Ascending aorta (tissue), 2 donors: ENCODE measurements at places on chromosomes 2 and 18. TPM values are rescaled to one million over a fixed set of nuclear protein-coding genes. Genes with fewer than 3 reads are reported as not detected.

- no peak for DNase-seq
Measured at GRCh38 chr2:164662066-164662465, 40.8 kb upstream of the GRB14 start.

The FHOD3 gene
- 12.7 TPM for total RNA-seq

- DNase-seq = no peak
Measured at GRCh38 chr2:195477996-195478382, 179.0 kb upstream of the SLC39A10 start.

The AQP12B gene
- total RNA-seq = not detected

DNA sequence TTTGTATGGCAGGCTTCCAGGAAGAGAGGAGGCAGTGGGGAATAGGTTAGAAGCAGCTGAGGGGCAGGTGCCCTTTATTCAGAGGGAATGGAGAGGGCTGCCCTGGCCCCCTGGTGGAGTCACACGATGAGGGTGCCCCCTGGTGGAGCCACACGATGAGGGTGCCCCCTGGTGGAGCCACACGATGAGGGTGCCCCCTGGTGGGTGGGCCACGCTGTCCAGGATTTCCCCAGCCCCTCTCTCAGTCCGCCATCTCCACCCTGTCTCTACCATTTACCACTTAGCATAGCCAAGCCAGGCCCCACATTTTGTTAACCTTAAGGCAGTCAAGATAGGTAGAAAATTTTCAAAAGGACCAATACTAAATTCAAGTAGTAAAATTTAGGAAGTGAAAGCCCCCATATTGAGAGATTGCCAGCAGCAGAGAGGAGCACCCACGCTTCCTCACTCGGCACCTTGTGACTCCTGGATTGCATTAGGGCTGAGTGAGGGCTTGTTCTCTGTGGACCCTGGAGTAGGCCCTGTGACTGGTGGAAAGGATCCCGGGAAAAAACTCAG lies 10.4 kb upstream of the FAM228A start:
- DNase-seq = no peak

- no peak for DNase-seq
Measured at GRCh38 chr2:159968279-159968900, 94.0 kb downstream of the PLA2R1 start.

The TBC1D8 gene
- total RNA-seq = 17.8 TPM

The ALPP gene
- total RNA-seq = not detected

The WDR12 gene
- total RNA-seq = 2.1 TPM

DNA sequence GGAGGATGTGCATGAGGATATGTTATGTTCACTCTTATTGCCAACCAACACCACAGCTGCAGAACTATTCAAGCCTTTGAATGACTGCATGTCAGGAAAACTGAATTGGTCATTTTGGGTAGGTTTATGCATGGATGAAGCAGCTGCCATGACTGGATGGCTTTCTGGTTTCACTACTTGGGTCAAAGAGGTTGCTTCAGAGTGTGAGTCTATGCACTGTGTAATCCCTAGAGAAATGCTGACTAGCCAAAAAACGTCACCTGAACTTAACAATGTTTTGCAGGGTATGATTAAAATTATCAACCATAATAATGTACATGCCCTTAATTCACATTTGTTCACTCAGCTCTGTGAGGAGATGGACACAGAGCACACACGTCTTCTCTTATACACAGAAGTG lies 206.7 kb upstream of the RBBP8 start:
- DNase-seq = no peak

DNA sequence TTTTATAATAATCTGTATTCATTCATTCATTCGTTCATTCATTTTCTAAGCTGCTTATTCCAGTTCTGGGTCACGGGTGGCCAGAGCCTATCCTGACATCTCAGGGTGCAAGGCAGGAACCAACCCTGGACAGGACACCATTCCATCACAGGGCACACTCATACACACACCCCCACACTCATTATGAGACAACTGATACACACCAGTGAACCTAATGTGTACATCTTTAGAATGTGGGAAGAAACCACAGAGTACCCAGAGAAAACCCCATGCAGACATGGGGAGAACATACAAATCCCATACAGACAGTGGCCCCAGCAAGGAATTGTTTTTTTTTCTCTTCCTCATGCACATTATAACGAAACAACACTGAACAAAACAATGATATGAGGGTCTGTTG lies 54.7 kb downstream of the RTN4 start:
- no peak for DNase-seq

DNA sequence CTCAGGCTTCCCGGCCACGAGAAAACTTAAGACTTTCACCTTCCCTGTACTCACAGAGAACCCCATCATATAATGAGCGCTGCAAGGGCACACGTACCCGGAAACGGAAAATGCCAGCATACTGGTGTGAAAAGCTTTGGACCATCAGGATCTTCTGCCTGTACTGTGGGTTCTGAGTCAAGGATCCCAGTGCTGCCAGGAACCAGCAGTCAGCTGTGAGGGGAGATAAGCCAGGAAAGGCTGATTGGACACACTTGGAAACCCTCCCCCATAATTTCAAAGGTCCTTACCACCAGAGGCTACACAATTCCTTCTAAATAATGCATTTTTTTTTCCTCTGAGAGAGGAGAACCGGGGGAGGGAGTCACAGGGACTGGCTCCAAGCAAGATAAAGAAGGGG lies 31.4 kb downstream of the CAPN13 start:
- DNase-seq = no peak

DNA sequence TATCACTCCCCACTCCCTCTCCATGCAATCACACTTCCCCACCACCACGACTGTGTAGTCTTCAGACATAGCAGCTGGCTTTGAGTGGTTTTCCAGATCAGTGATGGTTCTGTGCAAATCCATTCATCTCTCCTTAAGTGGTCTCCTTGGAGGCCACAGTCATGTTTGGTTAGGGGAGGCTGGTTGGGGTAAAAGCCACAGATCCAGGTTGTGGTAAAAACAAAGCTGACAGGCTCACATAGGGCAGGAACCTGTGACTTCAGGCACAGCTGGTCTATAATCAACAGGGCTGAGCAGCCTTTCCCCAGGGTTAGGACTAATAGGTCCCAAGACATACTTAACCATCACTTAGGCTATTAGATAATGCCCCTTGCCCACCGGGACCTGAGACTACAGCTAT lies 46.2 kb upstream of the FZD7 start:
- DNase-seq = no peak

The FBXO36 gene
- 1.6 TPM for total RNA-seq

The CROCC2 gene
- 2.9 TPM for total RNA-seq

GRCh38 chr2:97992836-97993825 lies 2.6 kb downstream of the TMEM131 start:
- no peak for DNase-seq

The PAX8 gene
- 0.11 TPM for total RNA-seq

The PDE1A gene
- total RNA-seq = 4.8 TPM

DNA sequence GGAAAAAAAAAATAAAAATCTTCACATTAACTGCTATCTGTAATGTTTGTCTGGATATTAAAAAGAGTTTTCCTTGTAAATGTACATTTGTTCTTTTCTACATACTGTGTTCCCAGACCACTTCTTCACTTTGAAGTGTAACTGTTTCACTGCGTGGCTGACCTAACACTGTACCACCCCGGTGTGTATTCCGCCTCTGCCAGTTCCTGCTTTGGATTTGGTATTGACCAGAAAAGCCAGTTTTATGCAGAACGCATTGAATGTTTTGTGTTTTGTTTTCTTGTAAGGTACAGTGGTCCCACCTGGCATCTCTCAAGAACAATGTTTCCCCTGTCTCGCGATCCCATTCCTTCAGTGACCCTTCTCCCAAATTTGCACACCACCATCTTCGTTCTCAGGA lies 128.2 kb upstream of the IL1R2 start:
- no peak for DNase-seq

The RNF152 gene
- 9.6 TPM for total RNA-seq

GRCh38 chr2:45808294-45808800 lies 156.9 kb downstream of the PRKCE start:
- DNase-seq = no peak

GRCh38 chr2:100584816-100585215 lies 22.0 kb downstream of the PDCL3 start:
- peak; percentile 11 for DNase-seq

- DNase-seq = no peak
Measured at GRCh38 chr18:38243291-38243690, 677.7 kb upstream of the CELF4 start.

The DTNB gene
- 22.7 TPM for total RNA-seq

The GPR17 gene
- total RNA-seq = not detected

DNA sequence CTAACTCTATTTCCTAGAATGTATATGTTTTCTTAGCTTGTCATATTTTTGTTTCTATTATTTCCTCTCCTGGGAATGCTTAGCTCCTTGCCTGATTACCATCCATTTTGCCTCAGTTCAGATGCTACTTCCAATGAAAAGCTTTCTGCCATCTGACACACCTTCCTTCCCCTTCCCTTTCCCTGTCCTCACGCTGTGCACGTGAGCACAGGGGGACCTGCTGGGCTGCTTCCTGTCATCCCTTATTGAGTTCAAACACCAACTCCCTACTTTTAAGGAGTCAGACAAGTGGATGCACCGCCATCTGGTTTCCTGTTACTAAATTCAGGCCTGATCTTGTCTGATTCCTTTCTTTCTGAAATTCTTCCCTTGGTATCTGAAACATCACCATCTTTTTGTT lies 2.4 kb upstream of the INO80C start:
- DNase-seq = no peak

The EMX1 gene
- total RNA-seq = not detected

GRCh38 chr2:101758001-101758400 lies 60.5 kb downstream of the MAP4K4 start:
- DNase-seq = no peak

The NLRC4 gene
- total RNA-seq = 2.3 TPM

GRCh38 chr2:148486655-148487054 lies 157.9 kb upstream of the EPC2 start:
- DNase-seq = no peak

DNA sequence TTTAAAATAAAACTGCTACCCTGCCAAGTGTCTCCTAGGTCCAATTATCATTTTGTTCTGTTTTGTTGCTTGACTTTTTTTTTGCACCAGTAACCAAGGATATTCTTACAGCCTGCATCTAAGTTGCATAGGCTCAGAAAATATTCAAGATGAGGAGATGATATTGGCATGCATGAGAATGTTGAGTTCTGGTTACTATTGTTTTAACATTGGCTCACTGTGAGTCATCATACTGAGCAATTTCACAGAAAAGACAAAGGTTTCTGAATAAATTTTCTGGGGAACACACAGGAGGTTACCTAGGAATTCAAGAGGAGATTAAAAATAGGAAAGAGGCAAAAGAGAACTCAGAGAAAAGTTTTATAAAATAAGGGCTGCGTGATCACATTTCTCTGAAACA lies 84.8 kb upstream of the POU3F3 start:
- DNase-seq = no peak

- DNase-seq = no peak
Measured at GRCh38 chr18:1585881-1586488, 681.3 kb downstream of the ADCYAP1 start.

The L3MBTL4 gene
- total RNA-seq = not detected

The LRRC30 gene
- not detected for total RNA-seq

The ACTG2 gene
- total RNA-seq = 134 TPM

The COL3A1 gene
- total RNA-seq = 411 TPM

The SLC11A1 gene
- 16.4 TPM for total RNA-seq

DNA sequence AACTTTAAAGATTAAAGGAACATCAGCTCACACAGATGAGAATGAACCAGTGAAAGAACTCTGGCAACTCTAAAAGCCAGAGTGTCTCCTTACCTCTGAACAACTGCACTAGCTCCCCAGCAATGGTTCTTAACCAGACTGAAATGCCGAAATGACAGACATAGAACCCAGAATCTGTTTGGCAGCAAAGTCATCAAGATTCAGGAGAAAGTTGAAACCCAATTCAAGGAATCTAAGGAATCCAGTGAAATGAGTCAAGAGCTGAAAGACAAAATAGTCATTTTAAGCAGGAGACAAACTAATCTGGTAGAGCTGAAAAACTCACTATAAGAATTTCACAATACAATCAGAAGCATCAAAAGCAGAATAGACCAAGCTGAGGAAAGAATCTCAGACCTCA lies 72.0 kb downstream of the STRADB start:
- no peak for DNase-seq

DNA sequence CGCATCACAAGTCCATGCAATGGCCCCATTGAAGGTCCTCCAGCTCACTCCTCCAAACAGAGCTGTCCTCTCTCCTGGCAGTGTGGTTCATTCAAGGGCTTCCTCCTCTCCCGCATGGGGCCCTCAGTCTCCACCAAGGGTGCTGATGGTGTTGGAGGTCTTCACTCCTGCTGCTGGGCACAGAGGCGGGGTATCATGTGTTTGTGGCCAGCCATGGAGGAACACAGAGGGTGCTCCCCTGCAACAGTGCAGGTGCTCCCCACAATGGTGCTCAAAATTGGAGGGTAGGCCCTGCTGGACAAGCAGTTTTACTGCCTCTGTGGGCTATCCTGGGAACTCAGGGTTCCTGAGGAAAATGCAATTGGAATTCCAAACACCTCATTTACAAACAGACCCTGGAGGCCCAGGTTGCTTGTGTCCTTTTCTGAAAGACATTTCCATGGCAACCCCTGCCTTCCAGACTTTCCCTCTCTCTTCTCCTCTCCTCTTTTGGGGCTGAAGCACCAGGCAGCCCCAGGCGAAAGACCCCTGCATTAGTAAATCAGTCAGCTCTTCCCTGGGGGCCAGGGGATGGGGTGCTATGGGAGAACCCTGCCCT lies 256.0 kb downstream of the HAUS1 start:
- DNase-seq = no peak

The SERPINB3 gene
- total RNA-seq = 0.21 TPM

DNA sequence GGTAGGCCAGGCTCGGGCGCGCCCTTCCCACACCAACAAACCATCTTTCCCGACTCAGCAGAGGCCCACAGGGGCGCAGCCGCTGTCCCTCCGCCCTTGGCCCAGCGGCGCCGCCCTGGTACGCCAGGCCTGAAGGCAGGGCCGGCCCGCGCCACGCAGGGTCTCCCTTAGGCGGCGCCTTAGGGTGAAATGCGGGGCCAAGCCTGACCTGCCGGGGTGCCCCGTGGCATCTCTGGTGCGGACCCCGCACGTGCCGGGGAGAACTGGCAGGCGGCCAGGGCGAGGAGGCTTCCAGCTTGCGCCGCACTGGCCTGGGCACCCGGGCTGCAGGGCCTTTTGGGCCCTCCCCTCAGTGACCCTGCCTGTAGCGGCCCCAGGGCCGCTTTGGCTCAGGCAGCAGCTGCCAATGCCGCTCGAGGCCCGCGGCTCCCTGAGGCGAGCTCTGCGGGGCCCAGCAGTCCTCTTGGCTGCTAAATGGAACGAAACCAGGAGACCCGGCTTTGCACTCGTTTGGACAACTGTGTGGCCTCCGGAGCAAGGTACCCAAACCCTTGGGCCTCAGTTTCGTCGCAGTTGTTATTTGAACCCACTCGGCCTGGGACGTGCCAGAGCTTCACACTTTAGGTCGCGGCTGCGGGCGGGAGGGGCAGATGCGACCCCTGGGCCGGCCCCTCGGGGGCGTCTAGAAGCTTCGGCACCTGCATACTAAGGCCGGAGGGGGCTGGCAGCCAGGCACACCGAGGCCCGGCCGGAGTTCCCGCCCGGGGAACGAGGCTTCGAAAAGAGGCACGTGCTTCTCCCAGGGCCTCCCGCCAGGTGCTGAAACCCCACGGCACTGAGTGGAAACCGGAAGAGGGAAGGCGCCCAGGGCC lies 8.5 kb downstream of the OTX1 start:
- no peak for DNase-seq
